ENCODE measurements at places on chromosomes 5 and 9.

DNA sequence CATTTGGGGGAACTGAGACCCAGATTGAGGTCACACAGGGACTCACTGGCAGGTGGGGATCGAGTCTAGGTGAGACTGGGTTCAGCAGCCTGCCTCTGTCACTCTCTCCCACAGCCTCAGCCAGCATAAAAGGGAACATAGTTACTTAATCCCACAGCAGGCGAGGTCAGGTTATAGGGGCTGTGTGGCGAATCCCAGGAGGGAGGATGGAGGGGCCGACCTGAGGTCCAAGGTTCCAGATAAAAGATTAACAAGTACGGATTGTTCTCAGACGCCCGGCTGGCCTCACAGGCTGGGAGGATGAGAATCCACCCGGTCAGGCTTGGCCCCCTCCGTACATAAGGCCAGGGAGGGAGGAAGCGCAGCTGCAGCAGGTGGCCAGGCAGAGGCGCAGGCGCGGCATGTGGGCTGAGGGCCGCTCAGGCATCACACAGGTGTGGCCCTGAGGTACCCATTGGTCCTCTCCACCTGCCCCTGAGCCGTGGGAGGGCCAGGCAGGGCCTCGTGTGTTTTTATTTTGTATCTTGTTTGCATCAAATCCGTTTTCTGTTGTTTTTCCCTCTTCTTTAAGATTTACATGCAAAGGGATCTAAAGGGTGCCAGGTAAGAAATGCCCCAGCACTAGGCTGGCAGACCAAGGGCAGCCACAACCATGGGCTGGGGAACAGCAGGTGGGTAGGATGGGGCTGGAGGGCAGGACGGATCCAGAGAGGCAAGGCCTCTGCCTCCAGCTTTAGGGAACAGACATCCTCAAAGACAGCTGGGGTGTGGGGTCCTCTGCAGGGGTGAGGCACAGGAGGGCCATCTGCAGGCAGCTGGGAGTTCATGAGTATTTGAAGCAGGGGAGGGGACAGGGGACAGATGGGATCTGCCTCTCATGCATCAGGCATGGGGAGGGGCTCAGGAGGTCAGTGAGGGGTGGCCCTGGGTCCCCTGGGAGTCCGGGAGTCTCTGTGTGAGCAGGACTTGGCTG, 3.6 kb downstream of the SUSD3 start:
- peak; percentile 42 for DNase-seq

GRCh38 chr5:179439181-179439985, 94.1 kb upstream of the ADAMTS2 start:
- no peak for DNase-seq

- no peak for DNase-seq
Measured at GRCh38 chr9:78578072-78578471, 281.1 kb downstream of the PSAT1 start.

DNA sequence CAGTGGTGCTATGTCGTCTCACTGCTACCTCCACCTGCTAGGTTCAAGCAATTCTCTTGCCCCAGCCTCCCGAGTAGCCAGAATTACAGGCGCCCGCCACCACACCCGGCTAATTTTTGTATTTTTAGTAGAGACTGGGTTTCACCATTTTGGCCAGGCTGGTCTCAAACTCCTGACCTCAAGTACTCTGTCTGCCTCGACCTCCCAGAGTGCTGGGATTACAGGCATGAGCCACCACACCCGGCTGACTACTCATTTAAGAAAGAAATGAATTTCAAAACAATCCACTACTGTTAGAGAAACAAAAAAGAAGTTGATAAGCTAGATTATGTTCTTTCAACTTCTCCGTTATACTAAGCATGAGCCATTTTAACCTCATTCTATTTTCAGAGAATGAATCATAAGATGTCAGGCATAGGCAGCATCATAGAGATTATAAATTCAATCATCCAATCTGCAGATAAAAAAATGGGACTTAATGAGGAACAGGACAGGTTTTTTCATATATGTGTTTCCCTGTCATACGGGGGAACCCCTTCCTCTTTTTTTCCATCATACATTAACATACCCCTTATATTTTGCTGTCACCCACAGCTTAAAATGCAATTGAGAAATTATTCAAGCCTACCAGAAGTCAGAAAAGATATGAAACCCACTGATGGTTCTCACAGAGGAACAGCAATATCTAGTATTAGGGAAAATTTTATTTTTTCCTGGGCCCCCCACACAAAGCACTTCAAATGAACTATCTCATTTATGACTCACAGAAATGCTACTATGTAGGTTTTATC, 26.5 kb upstream of the ADRB2 start:
- no peak for DNase-seq

DNA sequence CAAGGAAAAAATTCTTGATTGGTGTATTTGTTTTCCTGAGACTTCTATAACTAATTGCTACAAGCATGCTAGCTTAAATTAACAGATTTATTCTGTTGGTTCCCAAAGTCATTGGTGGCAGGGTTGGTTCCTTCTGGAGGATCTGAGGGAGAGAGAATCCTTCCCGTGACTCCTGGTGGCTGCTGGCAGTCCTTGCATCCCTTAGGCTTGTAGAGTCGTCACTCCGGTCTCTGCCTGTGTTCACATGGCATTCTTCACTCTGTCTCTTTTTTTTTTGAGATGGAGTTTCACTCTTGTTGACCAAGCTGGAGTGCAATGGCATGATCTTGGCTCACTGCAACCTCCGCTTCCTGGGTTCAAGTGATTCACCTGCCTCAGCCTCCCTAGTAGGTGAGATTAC, 5.3 kb downstream of the CDK9 start:
- DNase-seq: no peak

- DNase-seq: no peak
Measured at GRCh38 chr9:109852556-109852955, 72.6 kb downstream of the PALM2AKAP2 start.

- DNase-seq: no peak
Measured at GRCh38 chr9:120608421-120608820, 28.5 kb upstream of the CDK5RAP2 start.
